Small intestine (tissue), 16 donors: ENCODE measurements at places on chromosomes 4 and X. TPM values are rescaled to one million over a fixed set of nuclear protein-coding genes. Genes with fewer than 3 reads are reported as not detected.
A peak's percentile ranks its signal among the peaks of the same experiment; 100 is the strongest.

Gene GC
- polyA plus RNA-seq: 3.0 TPM

Gene ETDB
- polyA plus RNA-seq: not detected

Gene AKAP14
- polyA plus RNA-seq: not detected

Gene PCYT1B
- not detected for polyA plus RNA-seq

DNA sequence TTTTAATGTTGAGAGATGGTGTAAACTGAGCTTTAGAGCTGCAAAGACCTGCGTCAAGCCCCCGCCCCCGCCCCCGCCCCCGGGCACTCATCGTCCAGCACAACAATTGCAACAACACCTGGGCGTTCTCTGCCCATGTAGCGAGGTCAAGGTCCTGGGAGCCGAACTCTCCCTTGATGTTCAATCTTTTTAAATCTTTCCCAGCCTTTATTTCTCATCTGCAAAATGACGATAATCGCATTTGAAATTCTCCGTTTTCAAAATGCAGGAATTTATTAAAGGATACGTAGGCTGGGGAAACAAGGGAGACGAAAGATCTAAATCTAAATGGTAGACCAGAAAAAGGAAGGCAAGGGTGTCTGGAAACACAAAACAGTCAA lies 648 bp upstream of the MSMO1 start:
- peak overlapping the region; percentile 29 for H3K4me3 ChIP-seq
- H3K27ac ChIP-seq: peak overlapping the region; percentile 93
- no peaks in the 10 kb centered on the region for H3K36me3 ChIP-seq
- no peaks in the 10 kb centered on the region for H3K27me3 ChIP-seq
- DNase-seq: no peak
- no peaks in the 10 kb centered on the region for H3K4me1 ChIP-seq

- DNase-seq: no peak
- no peaks in the 10 kb centered on the region for H3K36me3 ChIP-seq
- H3K4me3 ChIP-seq: peak overlapping the region; percentile 29
- no peaks in the 10 kb centered on the region for H3K27me3 ChIP-seq
- H3K27ac ChIP-seq: no peak overlapping the region
- no peaks in the 10 kb centered on the region for H3K4me1 ChIP-seq
Observed at GRCh38 chr4:87527431-87528220, 1.6 kb downstream of the SPARCL1 start.

Gene GPR82
- 0.81 TPM for polyA plus RNA-seq

Gene XAGE2
- not detected for polyA plus RNA-seq

- no peaks in the 10 kb centered on the region for H3K27me3 ChIP-seq
- H3K27ac ChIP-seq: no peak overlapping the region
- H3K4me3 ChIP-seq: no peak overlapping the region
- H3K36me3 ChIP-seq: no peaks in the 10 kb centered on the region
- no peak for DNase-seq
Observed at GRCh38 chr4:40908297-40908696, 158.5 kb downstream of the NSUN7 start.

Gene MXRA5
- polyA plus RNA-seq: 0.27 TPM

- no peak overlapping the region for H3K27ac ChIP-seq
- H3K4me3 ChIP-seq: no peak overlapping the region
- DNase-seq: peak; percentile 69
- no peaks in the 10 kb centered on the region for H3K27me3 ChIP-seq
- H3K36me3 ChIP-seq: no peaks in the 10 kb centered on the region
Observed at GRCh38 chr4:173121076-173121561, 47.5 kb upstream of the GALNT7 start.
